ENCODE measurements at places on chromosomes 2 and 18. TPM values are rescaled to one million over a fixed set of nuclear protein-coding genes. Genes with fewer than 3 reads are reported as not detected.
A peak's percentile ranks its signal among the peaks of the same experiment; 100 is the strongest.

The C2orf80 gene
- total RNA-seq = not detected

DNA sequence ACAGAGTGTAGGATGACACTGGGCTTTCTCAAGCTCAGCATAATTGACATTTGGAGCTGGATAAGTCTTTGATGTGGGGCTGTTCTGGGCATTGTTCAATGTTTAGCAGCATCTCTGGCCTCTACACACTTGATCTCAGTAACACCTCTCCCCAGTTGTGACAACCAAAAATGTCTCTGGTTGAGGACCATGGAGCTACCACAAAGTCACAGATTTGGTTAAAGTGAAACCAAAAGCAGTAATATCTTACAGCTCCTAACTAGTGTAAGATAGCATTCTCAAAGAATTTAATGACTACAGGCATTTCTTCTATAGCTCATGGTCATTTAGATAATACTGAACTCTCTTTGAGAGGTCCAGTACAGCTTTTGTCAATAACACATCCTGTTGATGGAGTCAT lies 23.4 kb upstream of the PAX3 start:
- H3K4me3 ChIP-seq = no peak overlapping the region
- H3K4me1 ChIP-seq = peaks cover 17% of the 10 kb centered on the region
- H3K27ac ChIP-seq = no peak overlapping the region
- DNase-seq = no peak
- H3K36me3 ChIP-seq = no peaks in the 10 kb centered on the region
- peaks cover 42% of the 10 kb centered on the region for H3K27me3 ChIP-seq

DNA sequence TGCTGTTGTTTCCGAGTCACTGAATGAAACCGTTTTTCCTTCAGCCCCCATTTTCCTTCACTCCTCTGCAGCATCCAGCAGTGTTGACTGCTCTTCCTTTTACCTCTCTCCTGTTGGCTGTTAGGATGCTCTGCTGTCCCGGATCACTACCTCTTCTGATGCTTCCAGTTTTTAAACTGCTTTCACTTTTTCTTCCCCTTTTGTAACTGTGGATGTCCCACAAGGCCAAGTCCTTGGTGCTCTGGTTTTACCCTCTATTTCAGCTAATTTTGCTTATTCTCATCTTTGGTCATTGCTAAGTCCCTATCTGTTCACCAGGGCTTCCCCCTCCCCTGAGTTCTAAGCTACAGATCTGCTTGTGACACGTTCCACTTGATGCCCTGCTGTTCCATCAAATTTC lies 39.4 kb upstream of the MAP4K3 start:
- H3K4me3 ChIP-seq = no peak overlapping the region
- H3K27ac ChIP-seq = no peak overlapping the region
- H3K4me1 ChIP-seq = peaks cover 10% of the 10 kb centered on the region

GRCh38 chr18:58051765-58052460 lies 7.9 kb downstream of the NEDD4L start:
- peaks cover 45% of the 10 kb centered on the region for H3K4me1 ChIP-seq
- no peaks in the 10 kb centered on the region for H3K36me3 ChIP-seq
- no peak overlapping the region for H3K4me3 ChIP-seq
- peak overlapping the region; percentile 28 for H3K27ac ChIP-seq
- DNase-seq = peak; percentile 45

DNA sequence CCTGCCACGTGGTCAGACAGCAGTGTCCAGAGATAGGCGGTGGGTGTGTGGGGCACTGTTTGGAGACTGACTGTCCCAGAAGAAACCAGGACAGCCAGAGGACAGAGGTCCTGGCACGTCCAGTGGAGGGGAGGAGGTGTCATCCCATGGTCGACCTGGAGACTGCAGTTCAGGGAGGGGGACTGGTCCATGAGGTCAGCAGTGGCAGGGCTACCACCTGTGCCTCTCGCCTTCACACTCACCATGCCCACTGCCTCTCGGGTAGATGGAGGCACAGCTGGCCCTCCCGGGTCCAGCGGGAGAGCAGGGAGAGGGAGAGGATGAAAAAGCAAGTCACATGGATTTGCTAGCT lies 53.9 kb downstream of the INHBB start:
- no peak for DNase-seq
- H3K4me3 ChIP-seq = no peak overlapping the region
- no peaks in the 10 kb centered on the region for H3K36me3 ChIP-seq
- H3K27me3 ChIP-seq = no peaks in the 10 kb centered on the region
- H3K27ac ChIP-seq = no peak overlapping the region

The GALNT5 gene
- total RNA-seq = 1.7 TPM

GRCh38 chr2:129456691-129457090 lies 522.8 kb upstream of the RAB6C start:
- no peak overlapping the region for H3K27ac ChIP-seq
- no peaks in the 10 kb centered on the region for H3K4me1 ChIP-seq

- H3K4me1 ChIP-seq = peaks cover 37% of the 10 kb centered on the region
- no peaks in the 10 kb centered on the region for H3K36me3 ChIP-seq
- H3K27ac ChIP-seq = no peak overlapping the region
- no peak for DNase-seq
These were observed 85.0 kb downstream of the LPIN1 start for GRCh38 chr2:11831415-11831814.

- H3K36me3 ChIP-seq = no peaks in the 10 kb centered on the region
- H3K4me1 ChIP-seq = peaks cover 20% of the 10 kb centered on the region
- H3K4me3 ChIP-seq = no peak overlapping the region
- DNase-seq = no peak
These were observed 462 bp upstream of the CIDEA start for GRCh38 chr18:12253663-12254135.

GRCh38 chr2:238399094-238399493 lies 27.6 kb upstream of the ASB1 start:
- H3K36me3 ChIP-seq = peaks cover 5% of the 10 kb centered on the region
- H3K4me1 ChIP-seq = no peaks in the 10 kb centered on the region
- no peak overlapping the region for H3K27ac ChIP-seq
- DNase-seq = no peak
- H3K4me3 ChIP-seq = no peak overlapping the region

DNA sequence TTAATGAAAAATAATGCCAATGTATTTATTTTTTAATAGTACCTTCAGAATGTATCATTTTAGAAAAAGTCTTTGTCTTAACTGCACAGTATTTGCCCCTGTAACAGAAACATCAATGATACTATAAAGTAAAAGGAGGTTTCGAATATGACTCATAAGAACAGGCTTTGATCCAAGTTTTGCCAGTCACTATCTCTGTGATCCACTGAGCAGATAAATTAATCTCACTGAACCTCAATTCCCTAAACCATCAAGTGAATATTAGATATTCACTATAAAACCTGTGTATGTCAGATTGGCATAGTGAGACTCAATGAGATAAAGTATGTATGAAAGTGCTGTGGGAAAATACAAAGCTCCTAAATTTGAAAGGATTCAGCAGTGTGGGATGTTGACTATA lies 292.1 kb downstream of the EXOC6B start:
- no peak for DNase-seq
- H3K36me3 ChIP-seq = no peaks in the 10 kb centered on the region
- no peak overlapping the region for H3K4me3 ChIP-seq
- no peaks in the 10 kb centered on the region for H3K27me3 ChIP-seq

- no peaks in the 10 kb centered on the region for H3K36me3 ChIP-seq
- no peaks in the 10 kb centered on the region for H3K27me3 ChIP-seq
- H3K27ac ChIP-seq = no peak overlapping the region
- no peak overlapping the region for H3K4me3 ChIP-seq
- no peak for DNase-seq
- peaks cover 14% of the 10 kb centered on the region for H3K4me1 ChIP-seq
These were observed 23.3 kb downstream of the PAX8 start for GRCh38 chr2:113255140-113256070.

Measured in SJSA1 (cell line).